Psoas muscle (tissue), 8 donors: ENCODE measurements at places on chromosomes 12 and 14. TPM values are rescaled to one million over a fixed set of nuclear protein-coding genes. Genes with fewer than 3 reads are reported as not detected.

DNA sequence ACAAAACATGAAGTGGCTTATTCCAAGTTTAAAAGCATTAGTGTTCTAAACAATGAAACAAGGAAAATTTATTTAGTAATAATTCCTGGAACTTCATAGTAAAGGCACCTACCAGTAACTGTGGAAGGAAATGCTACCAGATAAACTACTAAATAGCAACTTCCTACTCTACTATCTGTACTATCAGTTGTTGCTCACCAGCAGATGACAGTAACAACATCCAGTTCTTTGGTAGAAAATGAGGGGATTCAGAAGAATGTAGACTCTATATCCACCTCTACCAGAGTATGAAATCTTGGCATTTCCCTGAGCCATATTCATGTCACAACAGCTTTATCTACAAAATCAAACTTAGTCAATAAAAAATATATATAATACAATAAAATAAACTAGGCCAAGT lies 3.1 kb downstream of the ENTPD5 start:
- no peak for DNase-seq
- H3K27ac ChIP-seq = no peak overlapping the region
- peaks cover 2% of the 10 kb centered on the region for H3K36me3 ChIP-seq

DNA sequence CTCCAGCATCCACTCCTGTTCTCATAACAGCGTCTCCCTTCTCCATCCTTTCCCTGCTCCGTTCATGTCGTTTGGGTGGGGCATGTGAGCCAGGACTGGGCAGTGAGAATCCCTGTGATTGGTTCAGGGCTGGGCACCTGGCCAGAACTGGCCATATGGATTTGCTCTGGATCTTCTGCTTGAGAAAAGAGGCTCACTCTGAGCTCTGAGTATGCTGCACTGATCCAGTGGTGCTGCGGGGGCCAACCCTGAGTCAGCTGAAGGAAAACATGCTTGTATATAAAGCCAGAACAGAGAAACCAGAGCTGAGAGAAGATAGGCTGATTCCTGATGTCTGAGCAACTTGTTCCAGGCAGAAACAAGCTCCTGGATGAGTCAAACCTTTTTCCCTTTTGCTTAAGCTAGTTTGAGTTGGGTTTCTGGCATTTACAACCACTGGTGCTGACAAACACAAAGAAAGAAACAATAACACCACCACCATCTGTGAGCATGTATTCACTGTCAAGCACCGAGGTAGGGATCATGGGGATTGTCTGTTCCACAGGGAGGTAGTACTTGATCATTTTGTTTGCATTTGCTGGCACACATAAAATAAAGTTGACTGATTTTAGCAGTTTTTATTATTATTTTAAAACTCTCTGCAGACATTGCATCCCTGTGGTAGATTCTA lies 14.0 kb upstream of the HPD start:
- H3K27me3 ChIP-seq = no peaks in the 10 kb centered on the region
- no peak overlapping the region for H3K4me3 ChIP-seq
- H3K4me1 ChIP-seq = no peaks in the 10 kb centered on the region

GRCh38 chr12:132597333-132598316 lies 12.8 kb downstream of the LRCOL1 start:
- H3K4me3 ChIP-seq = peak overlapping the region; percentile 49
- DNase-seq = no peak
- H3K36me3 ChIP-seq = no peaks in the 10 kb centered on the region
- no peaks in the 10 kb centered on the region for H3K4me1 ChIP-seq
- H3K27me3 ChIP-seq = no peaks in the 10 kb centered on the region
- H3K27ac ChIP-seq = no peak overlapping the region

- no peak overlapping the region for H3K27ac ChIP-seq
- H3K27me3 ChIP-seq = no peaks in the 10 kb centered on the region
- H3K4me3 ChIP-seq = no peak overlapping the region
- DNase-seq = no peak
Observed at GRCh38 chr12:105275997-105276733, 40.2 kb upstream of the APPL2 start.

The CHST11 gene
- total RNA-seq = 1.6 TPM

The TAS2R9 gene
- not detected for total RNA-seq

The KRT85 gene
- not detected for total RNA-seq

The RERG gene
- total RNA-seq = 2.4 TPM

The CLEC14A gene
- total RNA-seq = 20.2 TPM
